Osteocyte (in vitro differentiated cells): ENCODE measurements at places on chromosomes 6 and 20.
A peak's percentile ranks its signal among the peaks of the same experiment; 100 is the strongest.

DNA sequence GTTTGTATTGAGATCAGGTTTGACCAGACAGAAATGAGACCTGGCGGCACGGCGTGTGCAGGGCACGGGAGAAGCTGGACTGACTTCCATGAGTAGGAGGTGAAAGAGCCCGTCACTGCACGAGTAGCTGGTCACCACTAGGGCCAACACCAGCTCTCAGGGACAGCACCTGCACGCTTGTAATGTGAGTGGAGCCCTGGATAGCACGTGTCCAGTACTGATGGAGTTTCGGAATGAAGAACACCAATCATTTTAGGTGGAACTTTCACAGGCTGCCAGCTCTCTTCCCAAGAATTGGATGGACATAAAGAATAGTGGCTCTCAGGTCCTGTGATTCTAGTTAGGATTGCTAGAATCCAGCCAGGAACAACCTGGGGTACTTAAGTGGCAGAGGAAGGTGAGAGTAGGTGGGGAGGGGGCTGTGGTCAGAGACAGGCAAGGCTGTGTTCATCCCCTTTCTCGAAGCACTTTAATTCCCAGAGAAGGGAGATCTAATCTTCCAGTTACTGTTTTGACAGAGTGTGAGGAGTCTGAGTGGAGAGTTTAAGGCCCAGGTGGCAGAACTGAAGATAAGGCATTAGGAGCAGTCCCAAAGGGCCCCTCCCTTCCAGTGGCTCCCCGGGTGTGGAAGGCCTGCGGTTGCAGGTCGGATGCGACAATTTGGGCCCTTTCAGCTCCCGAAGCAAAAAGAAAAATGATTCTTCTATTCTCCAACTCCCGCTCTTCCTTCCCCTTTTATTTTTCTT is 314.8 kb downstream of the QKI start:
- DNase-seq, result no peak

GRCh38 chr6:85417336-85417735 is 32.5 kb upstream of the NT5E start:
- no peak for DNase-seq

DNA sequence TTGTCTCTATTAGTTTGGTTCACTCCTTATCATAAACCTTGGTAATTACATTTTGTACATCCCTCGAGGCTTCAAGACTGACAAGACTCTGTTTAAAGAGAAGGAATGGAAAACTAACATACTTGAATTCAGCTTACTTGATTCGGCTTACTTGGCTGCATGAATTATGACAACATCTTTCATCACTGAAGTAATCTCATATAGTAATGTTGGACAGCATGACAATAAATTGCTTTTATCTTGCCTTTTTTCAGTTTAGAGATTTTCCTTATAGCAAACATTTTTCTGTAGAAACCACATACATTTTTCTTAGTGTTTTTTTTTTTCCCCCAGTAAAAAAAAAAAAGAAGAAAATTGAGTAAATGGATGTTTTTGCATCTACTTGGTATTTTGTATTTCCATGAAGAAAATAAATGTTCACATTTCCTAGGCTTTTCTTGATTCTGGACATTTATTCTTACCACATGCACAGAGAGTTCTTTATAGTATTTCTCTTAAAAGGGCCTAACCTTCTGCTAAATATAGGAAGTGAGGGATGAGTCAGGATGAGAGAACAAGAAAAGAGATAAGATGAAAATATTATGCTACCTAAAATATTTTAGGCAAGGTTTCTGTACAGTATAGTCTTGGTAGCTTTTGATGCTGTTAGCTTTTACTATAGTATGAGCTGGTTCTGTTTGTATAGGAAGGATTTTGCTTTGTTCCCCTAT is 101.0 kb upstream of the HDGFL1 start:
- no peak for DNase-seq

- DNase-seq, result peak; percentile 73
These were observed 309.8 kb downstream of the CDC5L start for GRCh38 chr6:44697327-44697726.

GRCh38 chr6:81962198-81962597 is 209.7 kb upstream of the TENT5A start:
- DNase-seq, result no peak

DNA sequence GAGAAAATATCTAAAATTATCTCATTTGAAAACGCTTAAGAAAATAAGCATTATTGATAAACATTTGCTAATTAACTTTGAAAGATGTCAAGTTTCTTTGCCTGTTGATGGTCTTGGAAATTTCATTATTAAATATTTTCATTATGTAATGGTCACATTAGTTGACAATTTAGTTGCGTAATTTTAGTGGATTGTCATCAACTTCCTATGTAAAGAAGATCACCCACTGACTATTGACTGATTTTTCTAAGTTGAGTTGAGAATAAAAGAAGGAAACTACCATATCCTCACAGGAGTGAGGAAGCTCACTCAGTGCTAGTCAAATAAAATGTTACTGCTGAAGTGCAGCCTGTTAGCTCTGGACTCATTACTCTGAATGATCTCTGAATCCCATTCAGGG is 79.9 kb upstream of the LY86 start:
- DNase-seq, result no peak

GRCh38 chr6:71982389-71982788 is 96.0 kb downstream of the RIMS1 start:
- no peak for DNase-seq

- no peak for DNase-seq
These were observed 120.1 kb upstream of the PTPN1 start for GRCh38 chr20:50389808-50390684.

DNA sequence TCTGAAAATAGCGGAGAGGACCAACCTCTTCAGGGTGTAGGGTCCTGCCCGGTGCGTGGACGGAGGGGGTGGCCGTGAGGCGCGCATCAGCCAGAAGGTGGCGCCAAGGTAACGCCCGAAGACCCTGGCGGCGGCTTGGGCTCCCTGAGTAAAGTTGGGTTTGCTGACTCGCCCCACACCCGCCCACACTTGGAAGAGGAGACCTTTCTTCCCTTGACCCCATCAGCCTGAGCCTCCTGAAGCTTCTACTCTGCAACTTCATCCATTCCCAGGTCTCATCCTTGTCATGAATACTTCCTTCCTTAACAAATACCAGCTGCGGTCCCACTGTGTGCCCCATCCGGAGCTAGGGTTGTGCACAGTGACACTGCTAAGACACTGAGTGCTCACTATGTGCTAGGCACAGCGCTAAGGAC is 14.6 kb downstream of the CD40 start:
- DNase-seq, result no peak

DNA sequence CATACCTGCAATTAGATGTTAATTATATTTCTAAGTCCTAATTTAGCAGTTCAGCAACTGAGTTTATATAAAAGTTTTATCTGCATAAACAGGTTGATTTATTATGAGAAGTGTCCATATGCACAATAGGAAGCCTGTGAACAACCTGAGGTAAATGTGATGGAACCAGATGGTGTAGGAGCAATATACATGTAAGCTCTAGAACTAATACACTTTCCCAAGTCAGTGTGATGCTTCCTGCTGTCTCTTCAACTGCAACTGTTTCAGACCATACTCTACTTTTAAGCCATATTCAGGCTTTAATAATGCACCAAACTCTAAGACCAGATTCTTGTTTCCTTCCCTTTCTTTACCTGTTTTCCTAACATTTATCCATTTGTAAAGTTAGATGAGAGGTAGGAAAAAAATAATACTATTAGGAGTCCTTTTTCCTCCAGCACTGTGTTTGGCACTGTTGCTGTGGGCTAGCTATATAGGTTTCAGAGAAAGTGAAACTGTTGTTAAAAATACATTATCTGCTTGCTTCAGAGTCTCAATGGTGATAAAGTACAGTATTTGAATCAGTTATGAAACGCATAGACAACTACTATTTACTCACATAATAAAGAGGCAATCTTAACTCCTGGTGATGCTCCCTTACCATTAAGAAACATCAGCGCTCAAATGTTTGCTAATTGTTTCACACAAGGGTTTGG is 1009.3 kb downstream of the GRIK2 start:
- no peak for DNase-seq
